Stimulated activated CD4-positive, alpha-beta T cell treated with anti-CD3 and anti-CD28 coated beads, TNF-alpha, amount 100 ng/mL, for 24 hours (primary cell): ENCODE measurements at places on chromosomes 11 and 22.

GRCh38 chr11:111021131-111021530 is 224.4 kb upstream of the POU2AF2 start:
- DNase-seq: no peak

DNA sequence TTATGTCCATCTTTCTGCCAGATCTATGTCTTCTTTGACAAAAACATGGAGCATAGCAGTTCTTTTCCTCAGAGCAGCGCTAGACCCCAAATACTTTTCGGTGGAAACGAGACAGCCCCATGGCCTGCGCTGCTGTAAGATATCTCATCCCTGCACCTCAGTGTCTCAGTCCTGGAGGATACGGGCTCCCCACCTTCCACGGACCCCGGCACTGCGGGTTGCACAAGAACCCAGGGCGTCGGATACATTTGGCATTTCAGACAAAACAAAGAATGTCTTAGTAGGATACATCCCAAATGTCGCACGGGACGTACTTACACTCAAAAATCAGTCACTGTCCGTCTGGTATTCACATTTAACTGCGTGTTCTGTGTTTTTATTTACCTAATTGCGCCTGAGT is 9.9 kb upstream of the GAL start:
- no peak for DNase-seq

- no peak for DNase-seq
Measured at GRCh38 chr11:28627690-28628255, 519.6 kb downstream of the METTL15 start.

- no peak for DNase-seq
Measured at GRCh38 chr11:96088914-96089313, 165.0 kb upstream of the MTMR2 start.

DNA sequence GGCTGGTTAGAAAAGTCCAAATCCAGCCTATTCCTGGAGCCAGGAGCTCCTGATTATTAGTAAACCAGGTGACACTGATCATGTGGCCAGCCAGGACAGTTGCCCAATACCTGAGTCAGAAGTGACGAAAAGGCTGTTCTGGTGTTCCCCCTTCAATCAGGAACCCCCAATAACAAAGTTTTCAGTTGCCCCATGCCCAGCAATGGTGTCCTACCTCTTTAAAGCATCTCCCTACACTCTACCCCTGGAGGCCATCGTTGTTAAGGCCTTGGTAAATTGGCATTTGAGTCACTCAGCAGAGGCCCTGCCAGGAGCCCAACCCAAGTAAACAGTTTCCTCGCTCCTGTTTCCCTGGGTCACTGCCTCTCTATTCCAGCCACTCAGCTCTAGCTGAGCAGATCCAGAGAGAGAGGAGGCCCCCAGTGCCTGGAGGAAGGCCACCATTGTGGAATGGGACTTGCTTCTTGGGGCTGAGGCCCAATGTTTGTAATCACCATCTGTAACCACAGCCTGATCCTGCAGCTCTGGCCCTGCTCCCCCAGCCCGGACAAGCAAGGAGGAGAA is 25.0 kb downstream of the ARHGAP1 start:
- DNase-seq: no peak

DNA sequence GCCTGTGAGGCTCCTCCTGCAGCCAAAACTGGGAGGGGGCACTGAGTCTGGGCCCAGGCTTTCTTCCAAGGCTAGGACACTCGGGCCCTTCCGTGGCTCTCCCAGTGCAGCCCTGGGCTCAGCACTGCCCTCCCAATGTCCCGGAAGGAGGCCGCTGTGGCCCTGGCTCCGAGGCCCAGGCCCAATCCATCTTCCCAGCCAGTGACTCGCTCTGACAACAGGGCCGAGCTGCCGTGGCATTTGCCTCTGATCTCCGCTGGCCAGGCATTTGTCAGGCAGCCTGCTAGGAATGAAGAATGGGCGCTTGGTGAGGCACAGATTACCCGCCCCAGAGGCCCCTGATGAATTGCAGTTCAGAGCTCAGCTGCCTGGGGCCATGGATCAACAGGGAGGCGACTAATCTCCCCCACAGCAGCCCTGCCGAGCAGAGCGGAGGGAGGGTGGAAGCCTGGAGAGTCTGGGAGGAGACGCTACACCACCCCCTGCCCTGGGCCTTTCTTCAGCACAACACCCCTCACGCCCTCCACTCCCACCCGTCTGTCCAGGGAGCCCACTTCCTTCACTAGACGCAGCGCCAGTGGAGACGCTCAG is 8.3 kb downstream of the FXYD2 start:
- no peak for DNase-seq

DNA sequence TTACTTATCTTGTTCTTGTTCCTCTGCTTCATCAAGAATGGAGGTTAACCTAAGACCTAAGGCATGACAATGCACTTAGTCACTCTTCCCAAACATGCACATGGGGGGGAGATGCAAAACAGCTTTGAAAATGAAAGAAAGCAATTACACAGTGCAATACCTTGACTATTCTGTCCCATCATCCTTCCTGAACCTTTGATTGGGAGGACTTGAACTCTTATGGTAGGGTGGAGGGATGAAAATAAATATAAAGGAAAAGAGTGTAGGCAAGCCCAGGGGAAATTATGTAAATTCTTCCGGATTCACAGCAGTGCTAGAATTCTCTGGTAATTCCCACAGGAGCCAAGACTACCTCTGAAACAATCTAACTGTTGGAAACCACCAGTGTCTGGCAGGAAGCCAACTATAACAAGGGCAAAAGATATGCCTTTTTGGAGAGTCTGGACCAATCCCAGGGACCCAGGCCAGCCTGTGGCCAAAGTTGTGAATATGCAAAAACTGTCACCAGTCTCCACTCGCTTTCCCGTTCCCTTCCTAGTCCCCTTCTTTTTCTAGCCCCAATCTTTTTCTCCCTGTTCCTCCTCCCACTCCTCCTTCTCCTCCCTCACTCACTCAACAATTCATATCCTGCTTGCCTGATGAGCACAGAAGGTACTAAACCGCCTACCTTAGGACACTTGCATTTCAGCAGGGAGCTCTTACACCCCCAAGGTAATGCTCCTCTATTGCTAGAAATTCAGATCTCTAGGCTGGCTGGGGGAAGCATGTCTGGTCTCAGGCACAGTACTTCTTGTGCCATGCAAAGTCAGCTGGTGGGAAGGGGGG is 2.5 kb upstream of the RCN1 start:
- DNase-seq: no peak

DNA sequence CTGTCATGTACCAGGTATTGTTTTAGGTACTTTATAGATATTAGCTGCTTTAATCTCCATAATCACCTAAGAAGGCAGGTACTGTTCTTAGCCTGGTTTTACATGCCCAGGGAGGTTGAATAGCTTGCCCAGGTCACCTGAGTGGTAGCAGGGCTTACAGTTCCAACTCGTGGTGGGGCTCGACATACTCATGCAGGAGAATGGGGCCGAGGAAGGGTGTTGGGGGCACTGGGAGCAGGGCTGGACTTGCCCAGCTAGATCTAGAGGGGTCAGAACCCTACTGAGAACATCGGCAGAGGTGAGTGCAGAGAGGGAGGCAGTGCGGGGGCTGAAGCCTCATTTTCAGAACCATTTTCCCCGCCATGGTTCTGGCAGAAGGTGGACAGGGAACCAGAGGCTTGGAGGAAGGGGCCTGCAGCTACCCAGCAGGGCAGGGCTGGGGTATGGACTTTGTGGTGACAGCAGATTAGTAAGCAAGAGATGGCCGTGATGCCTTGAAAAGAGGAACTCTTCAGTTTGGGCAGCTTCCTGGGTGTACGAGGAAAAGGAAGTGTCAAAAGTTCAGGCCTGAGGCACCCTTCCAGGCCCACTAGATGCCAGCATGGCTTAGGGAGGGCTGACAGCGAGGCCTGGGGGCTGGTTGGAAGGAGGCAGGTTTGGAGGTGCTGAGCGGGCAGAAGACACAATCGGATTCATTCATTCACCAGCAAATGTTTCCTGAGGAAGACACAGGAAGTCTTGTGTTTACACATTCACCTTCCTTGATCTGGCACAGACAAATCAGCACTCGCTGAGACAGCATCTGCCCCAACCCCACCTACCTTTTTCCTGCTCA is 54.7 kb upstream of the LYVE1 start:
- no peak for DNase-seq

GRCh38 chr11:109747839-109748238 is 325.8 kb downstream of the C11orf87 start:
- no peak for DNase-seq

GRCh38 chr11:74822170-74822569 is 73.5 kb downstream of the RNF169 start:
- DNase-seq: no peak

DNA sequence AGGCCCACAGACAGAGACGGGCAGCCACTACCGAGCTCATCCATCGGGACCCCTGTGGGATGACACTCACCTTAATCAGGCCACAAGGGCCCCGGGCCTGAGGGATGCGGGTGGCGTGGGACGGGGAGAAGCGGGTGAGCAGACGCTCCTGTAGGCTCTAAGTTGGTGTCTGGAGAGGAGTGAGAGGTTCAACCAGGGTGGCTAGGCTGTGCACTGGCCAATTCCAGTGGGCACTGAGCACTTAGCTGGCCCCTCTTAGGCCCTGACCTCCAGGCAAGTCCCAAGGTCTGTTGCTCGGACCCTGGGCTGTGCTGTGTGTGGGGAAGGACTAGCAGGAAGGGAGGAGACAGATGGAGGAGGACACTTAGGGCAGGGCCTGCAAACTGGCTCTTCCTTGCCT is 139.3 kb downstream of the ST3GAL4 start:
- no peak for DNase-seq

DNA sequence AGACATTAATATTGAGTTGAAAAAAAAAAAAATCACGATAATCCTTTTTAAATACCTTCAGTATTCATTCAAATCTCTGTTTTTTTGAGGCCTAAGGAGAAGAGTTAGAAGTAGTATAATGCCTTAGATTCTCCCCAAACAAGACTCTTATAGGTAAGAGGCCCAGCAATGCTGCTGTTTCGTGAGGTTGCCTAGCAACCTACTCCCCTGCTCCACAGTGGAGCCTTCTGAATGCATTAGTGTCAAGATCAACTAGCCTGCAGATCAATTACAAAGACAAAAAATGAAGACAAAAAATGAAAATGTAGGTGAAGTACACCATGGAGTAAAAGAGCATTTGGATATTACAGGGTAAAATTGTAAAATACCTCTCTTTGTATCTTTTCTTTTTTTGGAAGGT is 229.8 kb upstream of the LUZP2 start:
- DNase-seq: no peak

DNA sequence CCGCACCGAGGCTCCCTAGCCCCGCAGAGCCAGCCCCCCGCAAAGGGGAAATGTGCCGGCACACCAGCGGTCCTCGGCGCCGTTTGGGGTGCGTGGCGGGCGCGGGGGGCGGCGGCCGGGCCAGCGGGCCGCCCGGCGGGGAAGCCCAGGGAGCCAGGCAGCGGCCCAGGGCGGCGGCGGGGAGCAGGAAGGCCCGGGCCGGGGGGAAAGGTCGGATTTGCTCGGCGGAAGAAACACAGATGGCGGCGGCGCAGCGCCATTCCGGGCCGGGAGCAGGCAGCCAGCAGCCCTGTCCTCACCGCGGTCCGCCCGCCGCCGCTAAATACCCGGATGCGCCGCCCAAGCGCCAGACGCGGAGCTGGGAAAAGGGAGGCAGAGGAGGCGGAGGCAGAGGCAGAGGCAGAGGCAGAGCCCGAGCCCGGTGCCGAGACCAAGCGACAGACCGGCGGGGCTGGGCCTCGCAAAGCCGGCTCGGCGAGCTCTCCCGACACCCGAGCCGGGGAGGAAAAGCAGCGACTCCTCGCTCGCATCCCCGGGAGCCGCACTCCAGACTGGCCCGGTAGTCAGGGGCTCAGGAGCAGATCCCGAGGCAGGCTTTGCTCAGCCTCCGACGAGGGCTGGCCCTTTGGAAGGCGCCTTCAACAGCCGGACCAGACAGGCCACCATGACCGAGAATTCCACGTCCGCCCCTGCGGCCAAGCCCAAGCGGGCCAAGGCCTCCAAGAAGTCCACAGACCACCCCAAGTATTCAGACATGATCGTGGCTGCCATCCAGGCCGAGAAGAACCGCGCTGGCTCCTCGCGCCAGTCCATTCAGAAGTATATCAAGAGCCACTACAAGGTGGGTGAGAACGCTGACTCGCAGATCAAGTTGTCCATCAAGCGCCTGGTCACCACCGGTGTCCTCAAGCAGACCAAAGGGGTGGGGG is 2.6 kb upstream of the GCAT start:
- DNase-seq: peak; percentile 58

DNA sequence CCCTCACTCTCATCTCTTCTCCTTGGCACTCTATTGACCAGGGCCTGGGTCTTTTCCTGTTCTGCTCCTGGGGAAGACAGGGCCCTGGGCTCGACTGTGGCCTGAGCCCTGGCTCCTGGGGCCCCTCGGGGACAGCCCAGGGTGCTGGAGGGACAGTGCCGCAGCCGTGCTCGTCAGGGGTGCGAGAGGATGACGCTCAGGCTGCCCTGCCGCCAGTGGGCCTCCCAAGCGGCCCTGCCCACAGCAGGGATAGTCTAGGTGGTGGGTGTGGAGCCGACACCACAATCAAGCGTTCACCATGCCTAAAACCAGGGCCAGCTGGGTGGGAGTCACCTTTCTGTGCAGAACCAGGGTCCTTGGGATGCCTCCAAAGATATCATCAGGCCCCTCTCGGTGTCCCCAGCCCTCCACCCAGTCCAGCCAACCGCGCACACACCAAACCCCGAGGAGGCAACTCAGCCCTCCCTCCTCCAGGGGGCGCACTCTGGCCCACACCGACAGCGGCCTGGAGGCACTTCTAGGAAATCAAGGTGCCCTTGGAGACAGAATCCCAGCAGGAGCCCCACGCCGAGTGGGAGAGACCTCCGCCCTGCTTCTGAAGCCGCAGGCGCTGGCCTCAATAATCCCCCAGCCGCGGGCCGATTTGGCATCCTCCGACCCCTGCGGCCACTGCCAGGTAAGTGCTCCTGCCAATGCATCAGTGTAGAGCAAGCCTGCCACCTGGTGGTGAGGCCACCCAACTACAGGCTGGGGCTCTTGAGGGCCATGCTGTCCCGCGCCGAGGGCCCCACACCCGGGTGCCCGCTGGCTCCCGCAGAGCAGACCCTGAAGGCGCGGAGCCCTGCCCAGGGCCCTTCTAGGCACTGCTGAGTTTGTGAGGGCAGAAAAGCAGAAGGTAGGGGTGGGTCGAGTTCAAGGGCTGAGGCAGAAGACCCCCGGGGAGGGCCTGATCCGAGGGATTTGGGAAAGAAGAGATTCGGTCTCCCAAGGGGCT is 496.4 kb downstream of the BUD13 start:
- DNase-seq: peak; percentile 78

GRCh38 chr11:94450048-94450447 is 43.6 kb downstream of the MRE11 start:
- DNase-seq: no peak

- no peak for DNase-seq
Measured at GRCh38 chr11:15229069-15229468, 114.3 kb downstream of the INSC start.
